ENCODE measurements at places on chromosomes 2 and 18.

DNA sequence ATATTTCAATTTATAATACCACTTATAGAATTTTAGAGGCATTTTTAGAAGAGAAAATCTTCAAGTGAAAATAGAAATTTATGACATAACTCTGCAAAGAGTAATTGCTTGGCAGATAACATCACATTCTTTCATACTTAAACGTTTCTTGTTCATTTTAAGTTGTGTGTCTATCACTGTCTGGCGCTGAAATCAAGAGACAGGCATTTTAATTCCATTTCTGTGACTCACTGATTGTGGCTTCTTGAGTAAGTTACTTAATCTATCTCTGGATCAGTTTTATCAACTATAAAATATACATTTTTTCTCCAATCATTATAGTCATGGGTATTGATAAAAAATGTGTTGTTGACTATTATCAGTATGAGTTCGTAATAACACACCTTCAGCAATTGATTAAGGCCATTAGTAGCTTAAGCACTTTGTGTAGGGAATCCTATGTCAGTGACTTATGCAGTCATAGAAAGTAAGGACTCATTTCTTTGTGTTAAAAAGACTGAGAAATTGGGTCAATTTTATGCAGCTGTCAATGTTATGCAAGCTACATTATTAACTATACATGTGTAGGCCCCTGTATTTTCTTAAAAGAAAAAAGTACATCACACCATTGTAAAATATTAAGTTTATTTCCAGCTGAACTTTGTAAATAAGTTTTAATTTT is 497.3 kb downstream of the CCDC85A start:
- no peak for DNase-seq

DNA sequence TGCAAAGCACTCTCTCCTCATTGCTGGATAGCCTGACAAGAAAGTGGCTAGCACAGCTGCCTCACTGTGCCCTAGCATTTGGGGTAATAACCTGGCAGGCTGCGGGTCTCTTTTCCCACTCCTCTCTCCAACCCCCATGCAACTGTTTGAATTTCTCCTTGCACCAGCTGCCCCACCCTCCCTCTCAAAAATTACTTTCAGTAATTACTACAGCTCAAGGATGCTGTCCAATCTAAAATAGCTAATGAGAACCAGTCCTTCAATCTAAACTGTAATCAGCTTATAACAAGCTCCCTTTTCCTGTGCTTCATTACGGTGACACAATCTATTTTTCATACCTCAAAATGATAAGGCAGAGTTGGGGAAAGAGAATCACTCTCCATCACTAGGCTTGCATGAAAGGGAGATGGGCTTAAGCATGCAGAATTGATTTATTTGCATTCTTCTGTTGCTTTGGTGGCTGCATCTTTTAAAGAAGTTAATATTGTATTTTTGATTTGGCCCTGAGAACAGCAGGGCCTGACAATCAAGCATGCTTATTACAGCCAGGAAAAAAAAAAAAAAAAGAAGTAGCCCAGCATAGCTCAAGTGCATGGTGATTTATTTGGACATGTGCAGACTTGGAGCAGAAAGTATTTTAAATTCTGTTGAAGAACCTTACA is 881.8 kb downstream of the SLC4A3 start:
- peak; percentile 60 for DNase-seq

DNA sequence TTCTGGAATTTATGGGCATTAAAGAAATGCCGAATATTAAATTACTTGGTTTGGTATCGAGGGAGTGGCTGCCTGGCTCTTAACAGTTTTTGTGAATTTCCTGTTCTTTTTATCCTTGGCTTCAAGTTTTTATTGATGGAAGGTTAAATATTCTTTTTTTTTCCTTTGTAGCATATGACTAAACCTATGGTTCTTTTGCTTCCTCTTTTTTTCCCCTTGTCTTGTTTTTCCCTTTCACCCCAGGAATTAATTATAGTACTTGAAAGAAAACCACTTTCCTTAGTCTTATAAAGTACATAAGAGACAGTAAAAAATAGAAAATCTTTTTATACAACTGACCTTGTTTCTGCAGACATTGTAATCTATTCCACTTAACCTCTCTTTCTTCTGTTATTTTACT is 42.4 kb downstream of the MGAT5 start:
- DNase-seq = no peak

GRCh38 chr2:56357655-56358295 is 174.0 kb downstream of the CCDC85A start:
- DNase-seq = no peak
